Pulmonary artery endothelial cell (primary cell): ENCODE measurements at places on chromosomes 12 and 14. TPM values are rescaled to one million over a fixed set of nuclear protein-coding genes. Genes with fewer than 3 reads are reported as not detected.
A peak's percentile ranks its signal among the peaks of the same experiment; 100 is the strongest.

The DBX2 gene
- not detected in 2 replicates for total RNA-seq

DNA sequence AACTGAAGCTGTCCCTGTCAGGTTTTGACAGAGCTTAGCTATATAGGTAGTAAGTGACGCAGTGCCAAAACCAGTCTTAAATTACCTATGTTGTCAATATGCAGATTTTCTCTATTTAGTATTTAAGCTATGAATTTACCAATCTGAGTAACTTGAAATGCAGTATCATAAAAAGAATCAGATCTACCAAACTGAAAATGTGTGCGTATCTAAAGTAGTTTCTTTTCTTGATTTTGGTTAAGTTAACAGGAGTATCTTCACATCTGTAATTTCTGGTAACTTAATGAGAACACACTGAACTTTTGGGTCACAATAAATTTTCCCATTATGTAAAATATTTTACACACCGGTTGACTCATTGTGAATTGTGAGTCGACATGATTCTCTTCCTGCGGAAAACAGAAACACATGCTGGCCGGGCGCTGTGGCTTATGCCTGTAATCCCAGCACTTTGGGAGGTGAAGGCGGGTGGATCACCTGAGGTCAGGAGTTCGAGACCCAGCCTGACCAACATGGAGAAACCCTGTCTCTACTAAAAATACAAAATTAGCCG is 45.1 kb downstream of the TRAF3 start:
- no peak for DNase-seq

- DNase-seq, result no peak
Observed at GRCh38 chr12:60112763-60113162, 516.9 kb downstream of the SLC16A7 start.

GRCh38 chr12:89230376-89231315 is 121.7 kb downstream of the DUSP6 start:
- DNase-seq, result peak; percentile 39

DNA sequence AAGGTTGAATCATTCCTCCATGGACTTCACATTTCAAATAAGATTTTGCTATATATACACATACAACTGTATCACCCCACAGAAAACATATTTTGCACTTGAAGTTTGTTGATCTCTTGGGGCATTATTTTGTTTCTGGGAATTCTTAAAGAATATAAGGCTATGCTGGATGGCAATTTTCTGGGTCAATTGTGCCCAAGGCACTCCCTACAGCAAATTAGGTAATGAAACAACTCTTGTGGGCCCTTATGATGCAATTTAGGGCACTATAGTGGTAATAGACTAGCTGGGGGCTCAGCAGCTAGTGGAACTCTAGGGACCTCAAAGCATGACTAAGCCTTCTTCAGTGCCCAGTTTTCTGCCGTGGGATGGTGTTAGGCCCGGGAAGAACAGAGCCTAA is 444.4 kb downstream of the NRXN3 start:
- DNase-seq, result no peak
